IPS DF 6.9 (cell line): ENCODE measurements at places on chromosomes 3 and 15.

DNA sequence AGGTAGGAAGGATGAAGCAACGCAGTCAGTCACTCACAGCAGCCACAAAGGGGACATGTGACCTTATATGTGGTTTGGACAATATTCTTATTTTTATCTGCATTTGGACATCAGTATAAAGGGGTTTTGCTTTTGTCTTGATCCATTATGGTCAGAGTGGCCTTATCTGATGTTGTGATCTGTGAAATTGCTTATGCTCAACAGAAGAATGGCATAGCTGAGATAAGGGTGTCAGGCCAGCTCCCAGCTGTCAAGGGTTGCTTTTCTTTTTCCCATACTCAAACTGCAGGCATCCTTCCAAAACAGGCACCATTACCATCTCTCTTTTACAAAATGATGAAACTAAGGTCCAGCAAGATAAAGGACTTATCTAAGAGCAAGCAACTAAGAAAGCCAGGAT is 28.1 kb downstream of the DCLK3 start:
- no peak overlapping the region for H3K27ac ChIP-seq
- no peak for DNase-seq
- H3K4me3 ChIP-seq: no peak overlapping the region
- H3K27me3 ChIP-seq: no peaks in the 10 kb centered on the region
- no peaks in the 10 kb centered on the region for H3K36me3 ChIP-seq

DNA sequence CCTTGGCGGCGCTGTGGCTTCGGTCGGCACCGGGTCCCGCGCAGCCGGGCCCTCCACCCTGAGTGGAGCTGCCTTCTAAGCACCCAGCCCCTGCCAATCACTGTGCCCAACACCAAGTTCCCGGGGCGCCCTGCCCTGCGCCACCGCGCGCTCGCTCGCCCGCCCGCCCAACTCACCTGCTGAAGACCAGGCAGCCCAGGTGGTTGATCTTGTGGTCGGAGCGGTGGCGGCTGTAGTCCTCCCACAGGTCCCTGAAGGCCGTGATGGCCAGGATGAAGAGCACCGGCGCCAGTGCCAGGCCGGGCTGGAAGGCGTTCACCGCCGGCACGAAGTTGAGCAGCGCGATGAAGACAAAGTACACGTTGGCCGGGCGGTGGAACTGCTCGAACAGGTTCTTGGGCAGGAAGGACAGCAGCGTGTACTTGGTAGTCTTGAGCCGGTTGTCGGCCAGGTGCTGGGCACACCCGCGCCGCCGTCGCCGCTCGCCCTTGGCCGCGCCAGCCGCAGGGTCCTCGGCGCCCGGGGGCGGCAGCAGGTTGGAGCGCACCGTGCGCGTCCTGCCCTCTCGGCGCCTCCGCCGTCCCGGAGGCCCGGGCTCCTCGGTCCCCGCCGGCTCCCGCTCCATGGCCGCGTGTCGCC is 536 bp downstream of the ATP10A start:
- H3K36me3 ChIP-seq: no peaks in the 10 kb centered on the region
- H3K27me3 ChIP-seq: peaks cover 19% of the 10 kb centered on the region; the same call in 1 of the 2 replicates
- DNase-seq: no peak
- peak overlapping the region; percentile 44; the same call in 1 of the 2 replicates for H3K4me3 ChIP-seq
- no peak overlapping the region for H3K27ac ChIP-seq
- no peaks in the 10 kb centered on the region for H3K4me1 ChIP-seq

GRCh38 chr3:110731148-110731547 is 340.5 kb upstream of the NECTIN3 start:
- no peak overlapping the region for H3K27ac ChIP-seq
- no peaks in the 10 kb centered on the region for H3K27me3 ChIP-seq
- no peaks in the 10 kb centered on the region for H3K4me1 ChIP-seq
- no peak for DNase-seq
- no peaks in the 10 kb centered on the region for H3K36me3 ChIP-seq
- H3K4me3 ChIP-seq: no peak overlapping the region

- no peak for DNase-seq
- H3K27ac ChIP-seq: no peak overlapping the region
- no peaks in the 10 kb centered on the region for H3K36me3 ChIP-seq
- H3K27me3 ChIP-seq: peaks cover 7% of the 10 kb centered on the region; the same call in 1 of the 2 replicates
- H3K4me1 ChIP-seq: peaks cover 13% of the 10 kb centered on the region
These were observed 1.8 kb downstream of the MAP1A start for GRCh38 chr15:43519196-43519595.

DNA sequence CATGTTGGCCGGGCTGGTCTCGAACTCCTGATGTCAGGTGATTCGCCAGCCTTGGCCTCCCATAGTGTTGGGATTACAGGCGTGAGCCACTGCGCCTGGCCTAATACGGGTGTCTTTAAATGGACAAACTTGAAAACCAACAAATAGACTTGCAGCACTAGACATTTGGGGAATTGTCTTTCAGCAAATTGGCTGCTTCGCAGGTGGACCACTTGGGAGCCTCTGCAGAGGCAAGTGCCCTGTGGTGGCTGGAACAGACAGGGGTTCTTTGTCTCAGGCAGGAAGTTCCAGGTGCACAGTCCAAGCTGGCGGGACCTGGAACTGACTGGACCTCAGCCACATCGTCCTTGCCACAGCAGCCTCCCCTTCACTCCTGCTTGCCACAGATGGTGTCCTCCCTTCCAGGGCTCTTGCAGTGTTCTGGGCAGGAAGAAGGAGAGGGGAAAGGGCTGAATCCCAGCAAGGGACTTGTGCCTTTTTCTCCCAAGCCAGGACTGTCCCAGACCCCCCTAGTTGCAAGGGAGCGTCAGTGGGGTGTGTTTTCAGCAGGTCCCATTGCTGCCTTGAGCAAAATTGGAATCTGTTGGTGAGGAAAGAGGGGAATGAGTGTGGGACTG is 94.3 kb downstream of the TBC1D2B start:
- no peak overlapping the region for H3K4me3 ChIP-seq
- DNase-seq: no peak
- peaks cover 3% of the 10 kb centered on the region; the same call in 1 of the 2 replicates for H3K4me1 ChIP-seq
- no peak overlapping the region for H3K27ac ChIP-seq
- no peaks in the 10 kb centered on the region for H3K27me3 ChIP-seq

- no peak for DNase-seq
- H3K27ac ChIP-seq: no peak overlapping the region
- no peaks in the 10 kb centered on the region for H3K36me3 ChIP-seq
- no peaks in the 10 kb centered on the region for H3K4me1 ChIP-seq
- no peak overlapping the region for H3K4me3 ChIP-seq
These were observed 77.5 kb upstream of the FBN1 start for GRCh38 chr15:48722764-48723661.

GRCh38 chr3:100045696-100046095 is 68.6 kb downstream of the FILIP1L start:
- H3K36me3 ChIP-seq: no peaks in the 10 kb centered on the region
- H3K27me3 ChIP-seq: no peaks in the 10 kb centered on the region
- no peak overlapping the region for H3K27ac ChIP-seq
- no peak overlapping the region for H3K4me3 ChIP-seq
- DNase-seq: no peak
- H3K4me1 ChIP-seq: peaks cover 2% of the 10 kb centered on the region; the same call in 1 of the 2 replicates

DNA sequence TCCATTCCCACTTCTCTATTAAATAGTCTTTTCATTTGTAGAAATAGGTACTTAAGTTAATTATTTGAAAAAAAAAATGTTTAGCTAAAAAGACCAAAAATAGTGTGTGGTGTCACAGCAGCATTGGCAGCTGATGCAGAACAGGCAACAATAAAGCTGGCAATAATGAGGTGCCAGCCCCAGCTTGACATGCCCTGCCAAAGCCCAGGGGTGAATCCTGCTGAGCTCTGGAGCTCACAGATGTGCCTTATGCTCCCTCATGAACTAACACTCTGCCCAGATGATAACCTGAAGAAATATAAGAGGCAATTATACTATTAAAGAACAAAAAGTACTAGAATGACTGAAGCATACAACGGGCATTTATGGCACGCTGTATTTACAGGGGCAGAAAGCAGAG is 63.8 kb downstream of the IGSF11 start:
- peaks cover 3% of the 10 kb centered on the region for H3K4me1 ChIP-seq
- no peak overlapping the region for H3K27ac ChIP-seq
- H3K4me3 ChIP-seq: no peak overlapping the region
- DNase-seq: no peak
- H3K27me3 ChIP-seq: no peaks in the 10 kb centered on the region
- H3K36me3 ChIP-seq: no peaks in the 10 kb centered on the region

GRCh38 chr15:63655683-63656372 is 58.6 kb downstream of the FBXL22 start:
- no peak overlapping the region for H3K27ac ChIP-seq
- H3K27me3 ChIP-seq: no peaks in the 10 kb centered on the region
- H3K4me3 ChIP-seq: no peak overlapping the region
- no peak for DNase-seq
- peaks cover 7% of the 10 kb centered on the region; the same call in 1 of the 2 replicates for H3K36me3 ChIP-seq

- H3K27me3 ChIP-seq: no peaks in the 10 kb centered on the region
- no peak for DNase-seq
- no peak overlapping the region for H3K4me3 ChIP-seq
These were observed 1.4 kb upstream of the GHRL start for GRCh38 chr3:10294030-10294586.

DNA sequence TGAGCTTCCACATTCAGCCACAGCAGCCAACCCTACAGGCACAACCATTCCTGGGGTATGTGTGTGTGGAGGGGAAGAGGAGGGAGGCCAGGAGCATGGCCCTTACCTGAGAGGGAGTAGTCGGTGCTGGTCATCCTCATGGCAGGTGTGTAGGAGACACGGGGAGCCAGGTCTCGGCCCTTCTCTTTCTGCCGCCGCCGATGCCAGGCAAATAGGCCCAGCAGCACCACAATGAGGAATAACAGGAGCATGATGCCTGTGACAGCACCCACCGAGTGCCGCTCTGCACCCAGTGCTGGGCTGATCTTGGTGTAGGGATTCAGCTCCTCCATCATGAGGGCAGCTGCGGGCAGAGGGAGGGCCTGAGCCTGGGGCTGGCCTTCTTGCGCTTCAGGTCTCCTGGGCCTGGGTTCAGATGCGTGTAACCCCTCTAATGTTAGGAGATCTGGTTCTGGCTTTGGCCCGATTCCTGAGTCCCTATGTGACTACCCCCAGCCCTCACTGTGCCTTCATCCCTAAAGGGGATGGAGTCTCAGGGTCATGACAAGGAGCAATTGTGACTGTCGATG is 44.4 kb downstream of the RAB11A start:
- no peak for DNase-seq
- H3K27ac ChIP-seq: no peak overlapping the region
- H3K4me3 ChIP-seq: no peak overlapping the region
- H3K36me3 ChIP-seq: no peaks in the 10 kb centered on the region
- no peaks in the 10 kb centered on the region for H3K27me3 ChIP-seq

GRCh38 chr15:99443056-99443756 is 122.6 kb upstream of the MEF2A start:
- no peaks in the 10 kb centered on the region for H3K36me3 ChIP-seq
- H3K4me3 ChIP-seq: no peak overlapping the region
- no peaks in the 10 kb centered on the region for H3K27me3 ChIP-seq

- no peaks in the 10 kb centered on the region; the same call in 1 of the 2 replicates for H3K4me1 ChIP-seq
- DNase-seq: no peak
- H3K27ac ChIP-seq: no peak overlapping the region
- H3K36me3 ChIP-seq: peaks cover 18% of the 10 kb centered on the region
- H3K27me3 ChIP-seq: no peaks in the 10 kb centered on the region
These were observed 729 bp upstream of the ZBTB11 start for GRCh38 chr3:101677436-101678286.

- DNase-seq: no peak
- H3K4me1 ChIP-seq: no peaks in the 10 kb centered on the region
These were observed 220.4 kb downstream of the SNRPN start for GRCh38 chr15:25175033-25175788.

GRCh38 chr3:52660046-52660445 is 25.7 kb downstream of the PBRM1 start:
- no peak for DNase-seq
- no peaks in the 10 kb centered on the region; the same call in 1 of the 2 replicates for H3K36me3 ChIP-seq
- no peak overlapping the region for H3K27ac ChIP-seq
- H3K27me3 ChIP-seq: no peaks in the 10 kb centered on the region
- no peaks in the 10 kb centered on the region for H3K4me1 ChIP-seq

DNA sequence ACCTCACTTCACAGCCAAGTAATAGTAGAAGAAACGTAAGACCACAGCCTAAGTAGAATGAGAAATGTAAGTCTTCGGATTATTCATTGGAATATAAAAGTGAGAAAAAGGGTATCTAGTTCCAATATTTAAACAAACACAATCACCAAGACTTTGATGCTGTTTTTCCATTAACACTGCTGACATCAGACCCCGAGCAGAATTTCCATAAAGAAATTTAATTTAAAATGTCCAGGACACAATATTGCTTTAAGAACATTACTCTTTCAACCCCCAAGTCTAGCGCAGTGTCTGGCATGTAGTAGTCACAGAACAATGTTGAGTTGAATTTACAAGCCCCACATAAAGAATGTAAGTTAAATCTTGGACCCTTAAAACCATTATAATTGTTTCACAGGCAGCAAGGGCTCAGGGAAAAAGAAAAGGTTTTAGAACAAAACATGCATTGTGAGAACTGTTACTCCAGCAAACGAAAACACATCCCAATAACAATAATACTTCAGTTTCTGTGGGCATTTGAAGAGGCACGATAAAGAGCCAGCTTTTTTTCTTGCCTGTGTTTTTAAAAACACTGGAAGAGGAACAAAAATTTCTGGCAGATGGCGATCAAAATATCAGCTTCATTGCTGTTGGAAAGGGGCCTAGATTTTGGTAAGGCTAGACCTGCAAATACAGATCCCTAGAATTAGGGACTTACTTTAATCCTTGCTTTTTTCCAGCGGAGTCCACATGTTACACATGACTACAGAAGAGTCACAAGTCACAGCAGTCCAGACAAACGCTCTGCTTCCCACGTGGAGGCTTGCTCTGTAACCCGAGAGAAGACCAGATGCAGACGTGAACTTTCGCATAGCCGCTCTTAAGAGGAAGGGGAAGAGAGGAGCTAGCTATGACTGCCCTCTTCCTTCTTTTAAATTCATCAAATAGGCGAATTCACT is 77.9 kb upstream of the IGSF10 start:
- no peak for DNase-seq
- peaks cover 3% of the 10 kb centered on the region; the same call in 1 of the 2 replicates for H3K4me1 ChIP-seq
- H3K27me3 ChIP-seq: no peaks in the 10 kb centered on the region
- H3K36me3 ChIP-seq: no peaks in the 10 kb centered on the region
- no peak overlapping the region for H3K4me3 ChIP-seq

- H3K4me3 ChIP-seq: no peak overlapping the region
- DNase-seq: no peak
- peaks cover 11% of the 10 kb centered on the region for H3K4me1 ChIP-seq
- H3K27ac ChIP-seq: no peak overlapping the region
- H3K36me3 ChIP-seq: no peaks in the 10 kb centered on the region
These were observed 3.7 kb downstream of the NR2F2 start for GRCh38 chr15:96334017-96334704.

DNA sequence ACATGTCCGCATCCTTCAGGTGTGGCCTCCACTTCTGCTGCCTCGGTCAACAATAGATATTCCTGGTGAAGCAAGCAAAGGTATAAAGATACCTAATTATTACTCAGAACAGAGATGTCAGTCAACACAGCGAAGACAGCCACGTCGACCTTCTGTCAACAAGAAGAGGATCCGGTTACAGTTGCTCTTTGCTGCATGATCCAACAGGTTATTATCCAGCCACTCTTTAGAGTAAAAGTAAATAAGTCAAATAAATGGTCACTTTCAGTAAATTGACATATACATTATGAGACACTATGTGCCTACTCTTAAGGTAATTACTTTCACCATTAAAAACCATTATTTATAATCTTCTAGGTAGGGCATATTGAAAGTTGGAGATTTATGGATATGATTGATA is 356.8 kb upstream of the ATP11B start:
- DNase-seq: no peak
- H3K4me3 ChIP-seq: no peak overlapping the region
- no peaks in the 10 kb centered on the region for H3K36me3 ChIP-seq
